ENCODE measurements at places on chromosomes 4 and X.

DNA sequence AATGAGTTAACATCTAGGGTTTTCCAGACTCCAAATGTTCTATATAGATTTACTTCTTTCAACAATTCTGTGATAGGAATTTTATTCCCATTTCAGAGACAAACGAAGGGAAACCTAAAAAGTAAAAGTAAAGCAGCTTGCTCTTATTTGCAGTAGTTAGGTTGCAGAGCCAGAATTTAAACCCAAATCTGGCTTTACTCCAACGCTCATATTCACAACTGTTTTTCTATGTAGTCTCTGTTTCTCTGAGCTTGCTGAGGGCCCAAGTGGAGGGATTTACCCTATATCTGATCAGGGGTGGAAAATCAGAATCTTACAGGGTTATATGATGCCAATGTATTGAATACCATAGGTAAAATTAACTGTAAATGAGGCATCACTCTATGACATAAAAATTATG, 599.1 kb upstream of the GRIA3 start:
- no peak for DNase-seq

DNA sequence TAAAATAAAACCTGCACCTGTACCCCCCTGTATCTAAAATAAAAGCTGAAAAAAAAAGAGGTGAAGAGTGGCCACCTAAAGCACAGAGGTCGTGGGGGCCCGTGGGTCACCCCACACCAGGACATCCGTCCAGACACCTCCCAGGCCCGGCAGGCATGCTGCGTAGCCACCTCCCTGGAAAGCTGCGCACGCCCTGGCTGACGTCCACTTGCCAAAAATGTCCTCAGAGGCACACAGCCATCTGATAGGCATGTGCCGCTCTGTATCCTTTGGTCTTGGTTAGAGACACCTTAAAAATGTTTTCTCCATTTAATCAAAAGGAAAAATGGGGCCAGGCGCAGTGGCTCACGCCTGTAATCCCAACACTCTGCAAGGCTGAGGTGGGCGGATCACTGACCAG, 17.7 kb downstream of the FAM53A start:
- no peak for DNase-seq

GRCh38 chr4:185597532-185598188, 62.4 kb upstream of the PDLIM3 start:
- peak; percentile 61 for DNase-seq

- DNase-seq: no peak
Observed at GRCh38 chrX:12686331-12686730, 104.9 kb upstream of the PRPS2 start.

GRCh38 chrX:50838820-50839600, 25.0 kb upstream of the SHROOM4 start:
- no peak for DNase-seq

DNA sequence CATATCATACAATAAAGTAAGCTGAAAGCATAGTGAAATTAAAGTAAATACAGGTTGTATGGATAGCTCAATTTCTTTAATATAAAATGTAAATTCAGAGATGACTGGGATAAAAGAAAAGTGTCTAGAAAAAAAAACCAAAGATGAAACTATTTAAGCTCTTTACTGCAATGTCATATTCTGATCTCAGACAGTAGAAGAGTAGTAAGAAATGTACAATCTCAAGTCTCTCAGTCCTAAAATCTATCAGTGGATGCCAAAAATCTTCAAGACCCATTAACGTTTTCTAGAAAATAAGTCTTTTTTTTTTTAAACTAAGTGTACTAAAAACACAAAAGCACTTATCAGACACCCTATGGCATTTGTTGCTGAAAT, 13.8 kb downstream of the MGARP start:
- DNase-seq: no peak
